Amygdala (tissue), 56 donors: ENCODE measurements at places on chromosomes 2 and 18.

DNA sequence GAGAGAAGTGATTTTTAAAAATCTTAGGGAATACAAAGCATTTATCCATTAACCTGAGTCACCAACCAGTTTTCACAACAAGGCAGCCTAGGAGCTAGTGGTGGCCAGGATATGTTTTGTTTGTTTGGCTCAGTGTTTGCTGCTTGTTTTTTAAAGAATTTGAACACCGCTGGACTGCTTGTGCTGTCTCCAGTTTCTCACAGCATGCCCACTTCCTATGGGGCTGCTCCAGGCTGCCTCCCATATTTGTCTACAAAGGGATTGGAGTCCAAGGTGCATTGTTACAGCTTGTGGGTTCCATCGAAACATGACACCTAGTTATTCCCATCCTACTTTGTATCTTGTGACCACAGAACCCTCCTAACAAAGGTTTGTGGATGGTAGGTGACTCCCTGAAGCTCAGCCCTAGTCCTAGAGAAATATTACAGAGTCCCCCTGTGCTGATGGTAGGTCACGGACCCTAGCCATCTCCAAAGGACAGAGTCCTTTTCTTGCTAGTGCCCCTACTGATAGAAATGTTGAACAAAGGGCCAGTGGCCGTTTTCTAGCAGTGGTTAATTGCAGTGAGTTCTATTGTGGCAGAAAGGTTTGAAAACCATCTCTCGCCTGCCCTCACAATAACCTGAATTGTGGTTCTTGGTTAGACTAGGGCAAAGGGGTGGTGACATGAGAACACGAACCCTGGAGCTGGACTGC is 23.2 kb downstream of the GPR39 start:
- DNase-seq: no peak

GRCh38 chr2:232139171-232139594 is 177.7 kb downstream of the DIS3L2 start:
- DNase-seq: no peak

- no peak for DNase-seq
Measured at GRCh38 chr2:238420442-238420841, 6.3 kb upstream of the ASB1 start.

- DNase-seq: no peak
Measured at GRCh38 chr2:37119157-37119556, 34.8 kb downstream of the GPATCH11 start.

DNA sequence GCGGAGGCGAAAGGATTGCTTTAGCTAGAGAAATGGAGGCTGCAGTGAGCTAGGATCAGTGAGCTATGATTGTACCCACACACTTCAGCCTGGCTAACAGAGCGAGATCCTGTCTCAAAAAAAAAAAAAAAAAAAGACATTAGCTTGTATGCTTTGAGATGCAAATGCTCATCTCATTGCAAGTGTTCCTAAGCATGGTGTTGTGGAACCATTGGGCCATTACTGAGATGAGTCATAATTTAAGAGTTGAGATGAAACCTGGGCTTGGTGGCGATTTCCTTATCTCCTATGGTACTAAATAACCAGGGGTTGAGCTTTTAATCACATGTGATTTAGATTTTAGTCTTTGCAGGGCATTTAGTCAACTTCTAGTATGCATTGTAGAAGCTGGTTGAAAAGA is 2.2 kb downstream of the PLEKHA3 start:
- no peak for DNase-seq

DNA sequence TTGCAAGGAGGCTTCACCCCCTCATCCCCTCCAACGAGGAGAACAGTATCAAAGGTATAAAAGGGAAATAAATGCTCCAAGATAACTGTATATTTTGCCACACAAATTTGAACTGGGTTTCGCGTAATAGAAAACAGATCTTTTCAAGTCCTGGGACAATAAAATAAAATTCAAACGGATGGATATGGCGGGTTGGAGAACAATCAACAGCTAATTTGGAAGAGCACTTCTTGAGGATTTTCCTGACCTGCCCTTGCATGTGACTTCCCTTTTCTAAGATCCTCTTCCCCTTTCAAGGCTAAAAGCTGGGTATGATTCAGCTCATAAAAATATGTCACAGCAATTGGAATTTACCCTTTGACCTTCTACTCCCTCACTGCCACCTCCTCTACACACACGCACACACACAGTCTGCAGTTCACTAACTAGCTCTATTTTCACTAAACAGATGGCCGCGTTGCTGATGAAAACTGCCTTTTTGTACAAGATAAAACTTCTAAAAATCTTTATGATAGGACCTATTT is 386.9 kb downstream of the FIGN start:
- no peak for DNase-seq

DNA sequence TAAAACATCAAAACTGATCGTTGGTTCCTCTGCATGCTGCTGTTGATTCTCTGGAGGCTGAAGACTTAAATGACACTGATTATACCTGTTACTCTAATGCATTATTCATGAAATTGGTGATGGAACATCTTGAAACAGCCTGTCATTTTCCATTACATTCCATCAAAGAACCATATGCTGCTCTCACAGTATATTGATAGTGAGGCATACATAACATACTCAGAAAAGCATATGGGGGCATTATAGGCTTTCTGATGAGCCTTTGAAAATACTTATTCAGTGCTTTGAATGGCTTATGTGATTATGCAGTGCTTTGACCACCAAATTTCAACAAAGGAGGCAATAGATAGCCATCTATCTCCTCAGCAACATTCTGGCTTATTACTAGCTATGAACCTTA is 392.1 kb downstream of the CDH19 start:
- DNase-seq: no peak

DNA sequence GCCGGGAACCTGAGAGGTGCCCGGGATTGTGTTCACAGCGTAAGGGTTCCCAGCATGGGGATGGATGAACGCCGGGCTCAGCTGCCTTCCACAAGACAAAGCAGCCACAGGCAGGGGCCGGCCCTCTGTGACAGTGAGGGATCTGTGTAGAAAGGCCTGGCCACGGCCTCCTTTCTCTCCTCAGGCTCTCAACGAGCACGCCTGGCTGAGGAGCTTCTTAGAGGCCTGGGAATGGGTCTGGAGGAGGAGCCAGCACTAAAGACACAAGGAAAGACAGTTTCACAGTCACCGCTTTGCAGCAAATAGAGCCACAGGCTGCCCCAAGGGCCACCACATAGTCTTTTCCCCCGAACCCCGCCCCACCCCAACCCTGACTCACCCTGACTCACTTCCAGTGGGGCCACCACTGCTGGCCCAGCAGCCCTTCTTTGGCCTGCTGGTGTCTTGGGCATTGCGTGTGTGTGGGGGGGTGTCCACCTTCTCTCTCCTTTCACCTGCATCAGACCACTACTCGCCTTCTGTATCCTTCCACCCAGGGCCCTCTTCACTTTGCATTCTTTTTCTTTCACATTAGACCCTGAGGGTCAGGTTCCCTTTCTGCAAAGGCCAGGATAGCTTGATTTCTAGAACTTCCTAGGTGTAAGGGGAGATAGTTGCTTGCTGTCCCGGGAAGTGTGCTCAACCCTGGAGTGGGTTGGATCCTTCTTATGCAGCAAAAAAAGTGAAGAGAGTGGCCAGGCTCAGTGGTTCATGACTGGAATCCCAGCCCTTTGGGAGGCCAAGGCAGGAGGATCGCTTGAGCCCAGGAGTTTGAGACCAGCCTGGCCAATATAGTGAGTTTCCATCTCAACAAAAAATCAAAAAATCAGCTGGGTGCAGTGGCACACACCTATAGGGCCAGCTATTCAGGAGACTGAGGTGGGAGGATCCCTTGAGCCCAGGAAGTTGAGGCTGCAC is 19.3 kb upstream of the HPCAL1 start:
- peak; percentile 43 for DNase-seq

DNA sequence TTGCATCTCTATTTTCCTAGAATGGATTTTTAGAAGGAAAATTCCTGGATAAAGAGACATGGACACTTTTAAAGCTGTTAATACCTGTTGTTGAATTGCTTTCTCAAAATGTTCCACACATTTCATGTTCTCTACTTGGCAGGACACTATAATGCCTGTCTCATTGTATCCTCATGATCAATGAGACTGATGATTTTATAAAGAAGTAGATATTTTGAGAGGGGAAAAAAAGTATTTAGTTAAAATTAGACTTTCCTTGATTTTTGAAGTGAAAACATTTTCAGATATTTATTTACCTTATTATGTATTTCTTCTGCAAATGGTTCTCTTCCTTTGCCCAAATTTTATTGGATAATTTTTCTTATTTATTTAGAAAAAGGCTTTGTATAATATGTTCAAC is 242.5 kb downstream of the MYCN start:
- DNase-seq: no peak

- DNase-seq: no peak
Measured at GRCh38 chr2:156279446-156280150, 52.9 kb downstream of the NR4A2 start.

GRCh38 chr2:96092573-96092877 is 23.8 kb downstream of the ADRA2B start:
- no peak for DNase-seq

DNA sequence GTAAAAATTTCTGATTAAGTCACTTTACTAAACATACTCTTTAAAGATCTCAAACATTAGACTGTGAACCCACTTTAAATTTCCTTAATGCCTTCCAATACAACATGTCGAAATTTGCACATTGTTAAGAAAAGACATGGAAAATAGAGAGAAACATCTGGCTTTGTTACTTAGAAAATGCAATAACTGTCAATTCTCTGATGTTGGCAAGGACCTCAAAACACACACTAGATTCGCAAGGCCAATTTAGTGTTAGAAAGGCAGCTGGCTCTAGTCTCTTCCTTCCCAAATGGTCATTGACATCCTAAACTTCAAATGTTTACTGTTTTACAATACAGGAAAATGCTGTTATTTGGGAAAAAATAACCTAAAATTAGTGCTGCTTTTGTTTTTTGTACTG is 110.6 kb downstream of the UPP2 start:
- DNase-seq: no peak

- DNase-seq: no peak
Measured at GRCh38 chr18:58545338-58546296, 83.3 kb downstream of the ALPK2 start.

GRCh38 chr2:81650048-81650971 is 1345.8 kb upstream of the LRRTM1 start:
- no peak for DNase-seq

DNA sequence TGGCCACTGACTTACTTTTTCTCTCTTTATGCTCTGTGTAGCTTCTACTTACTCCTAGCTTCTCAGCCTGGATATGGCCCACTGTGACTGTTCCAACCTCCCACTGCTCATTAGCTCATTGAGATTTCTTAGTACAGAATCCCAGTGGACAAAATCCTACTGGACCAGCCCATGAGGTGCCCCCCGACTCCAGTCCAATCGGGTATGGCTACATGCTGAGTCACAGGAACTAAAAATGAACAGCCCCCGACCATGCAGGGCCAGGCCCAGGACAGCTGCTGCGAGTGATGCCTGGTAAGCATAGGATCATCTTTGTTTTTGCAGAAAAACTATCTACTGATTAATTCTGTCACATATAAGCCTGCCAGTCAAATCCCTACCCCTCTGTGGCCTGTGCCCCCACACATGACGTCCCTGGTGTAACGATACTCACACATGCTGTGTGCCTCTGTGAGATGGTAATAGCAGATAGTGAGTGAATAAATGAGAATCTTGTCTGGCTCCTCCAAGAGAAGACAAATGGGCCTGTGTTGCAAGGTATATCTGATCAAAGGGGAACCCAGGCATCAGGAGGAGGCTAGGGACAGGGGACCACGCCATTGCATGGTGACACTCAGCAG is 85.9 kb upstream of the KLF7 start:
- no peak for DNase-seq

GRCh38 chr2:74424995-74425406 is 3.5 kb downstream of the WDR54 start:
- no peak for DNase-seq

- no peak for DNase-seq
Measured at GRCh38 chr2:233857511-233858141, 3.3 kb upstream of the HJURP start.

DNA sequence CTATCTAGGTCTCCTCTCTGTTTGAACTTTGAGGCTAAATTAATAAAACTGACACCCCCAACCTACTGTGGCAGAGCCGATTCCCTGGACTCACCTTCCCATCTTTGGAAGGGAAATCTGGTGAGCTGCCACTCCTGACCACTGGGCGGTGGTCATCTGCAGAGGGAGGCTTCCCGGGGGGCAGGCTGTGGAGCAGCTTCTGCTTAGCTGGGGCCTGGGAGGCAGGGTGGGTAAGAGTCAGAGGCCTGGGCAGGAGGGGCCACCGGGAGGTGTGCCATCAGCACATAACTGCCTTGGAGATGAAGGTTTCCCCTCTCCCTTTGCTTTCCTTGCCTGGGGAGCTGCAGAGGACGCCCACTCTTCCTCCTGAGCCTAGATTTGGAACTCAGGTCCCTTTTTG is 2.3 kb upstream of the NPPC start:
- DNase-seq: no peak

- DNase-seq: no peak
Measured at GRCh38 chr2:152558158-152558984, 158.9 kb downstream of the PRPF40A start.

DNA sequence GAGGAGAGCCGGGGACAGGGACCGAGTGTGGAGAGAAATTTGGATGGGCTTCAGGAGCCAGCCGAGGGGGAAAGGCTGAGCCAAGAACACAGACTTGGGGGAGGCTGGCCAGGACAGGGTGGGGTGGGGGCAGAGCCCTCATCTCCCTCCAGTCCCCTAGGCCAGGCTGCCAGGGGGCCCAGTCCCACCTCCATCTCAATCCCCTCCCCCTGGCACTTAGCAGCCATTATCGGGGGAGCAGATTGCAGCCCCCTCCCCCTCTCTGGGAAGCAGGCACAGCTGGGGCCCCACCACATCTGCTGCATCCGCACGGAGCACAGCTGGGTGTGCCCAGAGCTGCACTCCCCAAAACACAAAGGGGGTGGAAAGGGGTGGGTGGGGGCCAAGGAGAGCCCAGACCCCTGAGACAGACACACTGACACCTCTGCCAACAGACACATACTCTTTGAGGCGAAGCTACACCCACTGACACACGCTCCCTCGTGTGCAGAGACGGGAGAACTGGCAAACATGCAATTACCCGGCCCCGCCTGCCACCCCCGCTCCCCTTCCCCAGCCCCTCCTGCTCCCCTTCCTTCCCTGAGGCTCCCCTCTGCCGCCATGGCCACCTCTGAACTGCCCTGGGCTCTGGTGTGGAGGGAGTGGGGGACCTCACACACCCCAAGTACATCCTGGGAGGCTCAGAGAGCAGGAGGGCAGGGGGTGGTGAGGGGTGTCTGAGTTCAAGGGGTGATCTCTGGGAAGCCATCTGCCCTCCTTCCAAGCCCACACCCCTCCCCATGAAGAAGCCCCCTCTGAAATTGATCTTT is 5.1 kb upstream of the ASIC4 start:
- no peak for DNase-seq

- DNase-seq: no peak
Measured at GRCh38 chr2:232421189-232421785, 14.6 kb downstream of the ALPG start.

GRCh38 chr2:158546412-158547144 is 89.8 kb downstream of the PKP4 start:
- DNase-seq: no peak

DNA sequence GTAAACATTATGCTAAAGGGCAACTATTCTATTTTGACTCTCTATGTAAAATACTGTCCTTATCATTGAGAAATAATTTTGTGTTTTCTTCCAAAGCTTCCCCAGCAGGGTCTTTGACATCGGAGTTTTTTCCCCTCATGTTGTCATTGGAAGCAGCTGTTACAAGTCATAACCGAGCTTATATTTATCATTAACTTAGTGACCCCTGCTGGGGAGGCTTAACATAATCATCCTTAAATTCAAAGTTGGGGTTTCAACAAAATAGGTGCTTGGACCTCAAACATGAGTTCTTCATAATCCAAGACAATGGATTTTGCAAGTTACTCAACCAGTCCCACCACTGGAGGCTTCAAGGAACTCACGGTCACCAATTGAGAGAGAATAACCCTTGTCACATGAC is 330.9 kb downstream of the DCC start:
- DNase-seq: no peak
